Right atrium auricular region (tissue), 2 donors: ENCODE measurements at places on chromosomes 2 and 18. TPM values are rescaled to one million over a fixed set of nuclear protein-coding genes. Genes with fewer than 3 reads are reported as not detected.

The CCBE1 gene
- total RNA-seq = 0.44 TPM

- no peak for DNase-seq
Measured at GRCh38 chr2:171712051-171712450, 24.8 kb downstream of the DYNC1I2 start.

DNA sequence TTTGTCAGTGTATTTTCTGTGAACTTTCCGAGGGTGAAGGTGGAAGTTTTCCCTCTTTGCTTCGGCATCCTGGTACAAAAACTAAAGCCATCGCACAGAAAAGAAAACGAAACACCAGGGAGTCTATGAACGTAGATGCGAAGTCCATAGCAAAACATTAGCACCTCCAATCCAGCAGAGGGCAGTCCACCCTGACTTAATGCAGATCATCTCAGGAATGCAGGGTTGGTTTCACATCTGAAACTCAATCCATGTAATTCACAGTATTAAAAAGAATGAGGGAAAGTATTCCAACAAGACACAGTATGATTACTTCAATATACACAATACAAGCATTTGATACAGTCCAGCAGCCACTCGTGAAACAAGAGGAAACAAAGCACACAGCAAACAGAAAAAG, 70.8 kb downstream of the RTP5 start:
- no peak for DNase-seq

The ANKRD30B gene
- total RNA-seq = not detected

The ASB18 gene
- total RNA-seq = 7.6 TPM

- no peak for DNase-seq
Measured at GRCh38 chr18:6406075-6406909, 8.4 kb downstream of the L3MBTL4 start.

DNA sequence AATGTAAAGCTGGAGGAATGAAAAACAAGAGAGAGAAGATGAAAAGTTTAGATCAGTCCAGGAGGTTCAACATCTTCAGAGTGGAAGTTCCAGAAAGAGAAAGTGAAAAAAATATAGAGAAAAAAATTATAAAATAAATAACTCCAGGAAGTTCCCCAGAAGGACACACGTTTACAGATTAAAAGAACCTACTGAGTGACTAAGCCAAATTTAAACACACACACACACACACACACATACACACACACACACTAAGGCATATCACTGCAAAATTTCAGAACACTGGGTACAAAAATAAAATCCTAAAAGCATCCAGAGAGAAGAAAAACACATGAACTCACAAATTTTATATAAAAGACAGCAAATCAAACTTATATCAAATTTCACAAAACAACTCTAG, 85.9 kb upstream of the PMAIP1 start:
- DNase-seq = no peak

The FBXO15 gene
- total RNA-seq = 0.30 TPM

DNA sequence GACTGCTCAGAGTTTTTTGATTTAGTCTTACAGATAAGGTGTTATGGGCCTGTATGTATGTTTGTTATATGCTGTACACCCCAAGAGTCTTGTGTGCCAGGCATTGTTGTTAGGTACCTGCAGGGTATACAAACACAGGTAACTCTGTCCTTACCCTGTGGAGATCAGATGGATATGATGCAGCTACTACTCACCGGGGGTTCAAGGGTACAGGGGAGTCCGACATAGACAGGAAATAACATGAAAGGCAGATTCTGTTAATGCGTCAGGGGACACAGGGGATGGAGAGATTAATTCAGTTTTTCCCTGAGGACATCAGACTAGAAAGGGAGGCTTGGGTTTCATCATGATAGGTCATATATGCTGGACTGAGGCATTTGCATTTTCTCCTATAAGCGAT, 31.3 kb downstream of the TRAK2 start:
- no peak for DNase-seq

The CHAC2 gene
- total RNA-seq = 4.3 TPM

GRCh38 chr2:27552941-27553340, 29.9 kb upstream of the ZNF512 start:
- DNase-seq = no peak

DNA sequence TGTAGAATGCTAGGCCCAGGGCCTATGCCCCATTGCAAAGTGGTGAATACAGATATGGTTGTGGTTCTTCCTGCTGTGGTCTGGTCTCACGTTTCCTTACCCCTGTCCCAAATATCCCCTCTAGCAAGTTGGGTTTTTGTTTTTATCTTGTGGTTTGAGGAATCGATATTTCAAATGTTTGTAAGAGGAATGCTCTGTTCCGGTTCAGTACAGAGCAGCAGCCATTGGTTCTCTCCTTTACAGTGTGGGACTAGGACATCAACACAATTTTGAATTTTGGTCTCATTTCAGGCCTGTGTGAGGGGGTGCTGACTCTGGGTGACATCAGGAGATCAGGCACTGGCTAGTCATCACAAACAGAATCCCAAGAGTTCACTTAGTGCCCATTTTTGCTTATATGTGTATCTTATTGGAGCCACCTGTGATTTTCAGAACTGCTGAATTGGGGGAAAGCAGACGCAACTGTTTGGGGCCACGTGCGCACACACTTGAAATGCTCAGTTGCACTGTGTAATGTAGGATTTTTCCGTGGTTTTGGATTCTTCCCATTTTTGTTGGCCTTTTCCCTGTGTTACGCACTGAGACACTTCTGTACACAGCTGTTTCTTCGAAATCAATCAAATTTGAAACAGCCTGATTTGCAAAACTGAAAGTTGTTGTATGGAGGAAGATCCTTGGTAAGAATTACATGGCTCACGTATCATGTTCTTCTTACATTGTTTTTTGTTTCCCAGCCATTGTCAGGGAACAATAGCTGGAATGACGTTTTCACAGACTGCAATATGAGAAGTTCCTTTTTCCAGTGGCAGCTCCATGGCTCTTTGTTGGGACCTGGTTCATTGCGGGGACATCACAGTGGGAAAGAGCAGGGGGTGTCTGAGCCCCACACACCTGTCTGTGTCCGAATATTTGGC, 8.6 kb downstream of the SH3BP4 start:
- DNase-seq = no peak

DNA sequence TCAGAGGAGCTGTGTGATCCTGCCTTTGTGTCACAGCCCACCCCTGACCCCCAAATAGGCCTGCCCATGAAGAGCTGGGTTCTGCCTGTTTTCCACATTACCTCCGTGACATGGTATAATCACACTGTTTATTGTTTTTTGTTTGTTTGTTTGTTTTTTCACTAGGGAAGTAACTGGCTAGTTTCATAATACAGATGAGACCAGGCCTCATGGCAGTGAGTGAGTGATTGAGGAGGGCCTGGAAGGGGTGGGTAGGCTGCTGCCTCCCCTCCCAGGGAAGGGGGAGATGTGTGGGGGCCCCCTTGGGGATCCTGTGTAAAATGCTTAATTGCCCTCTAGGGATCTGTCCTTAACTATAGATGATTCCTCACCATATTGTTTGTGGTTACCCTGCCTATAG, 190.5 kb downstream of the LDLRAD4 start:
- no peak for DNase-seq

GRCh38 chr2:15931319-15931890, 8.9 kb upstream of the MYCN start:
- no peak for DNase-seq

DNA sequence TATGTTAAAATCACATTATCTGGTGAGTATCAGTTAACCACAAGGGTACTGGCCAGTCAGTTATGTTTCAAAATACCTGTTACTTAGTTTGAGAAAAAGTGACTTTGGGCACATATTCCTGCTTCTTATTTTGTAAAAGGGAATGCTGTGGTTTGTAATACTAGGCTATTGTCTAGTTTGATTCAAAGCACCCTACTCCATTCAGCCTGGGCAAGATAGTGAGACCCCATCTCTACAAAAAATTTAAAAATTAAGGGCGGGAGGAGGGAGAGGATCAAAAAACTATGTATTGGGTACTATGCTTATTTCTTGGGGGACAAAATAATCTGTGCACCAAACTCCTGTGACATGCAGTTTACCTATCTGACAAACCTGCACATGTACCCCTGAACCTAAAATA, 18.9 kb downstream of the MBD5 start:
- DNase-seq = no peak

- DNase-seq = no peak
Measured at GRCh38 chr2:191180713-191181112, 29.9 kb upstream of the STAT4 start.

DNA sequence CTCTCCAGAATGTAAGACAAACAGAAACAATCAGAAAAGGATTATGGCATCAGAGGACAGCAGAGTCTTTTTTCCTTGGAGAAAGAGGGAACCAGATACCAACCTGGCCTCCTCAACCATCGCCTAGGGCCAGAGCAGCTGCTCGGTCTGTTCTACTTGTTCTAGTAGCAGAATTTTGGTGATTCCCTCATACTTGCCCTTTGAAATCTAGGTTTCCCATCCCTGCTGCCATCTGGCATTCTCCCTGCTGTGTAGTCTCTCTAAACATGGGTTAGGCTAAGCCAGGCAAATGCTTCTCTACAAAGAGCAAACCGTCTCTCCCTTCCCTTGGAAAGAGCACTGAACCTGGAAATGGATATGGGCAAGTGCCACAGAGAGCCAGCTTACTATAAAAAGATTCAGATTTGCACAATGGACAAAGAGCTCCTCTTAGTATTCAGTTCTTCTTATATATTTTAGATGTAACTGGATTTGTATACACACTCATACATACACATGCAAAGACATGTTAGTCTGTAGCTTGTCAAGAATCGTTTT, 208.6 kb upstream of the ST6GAL2 start:
- DNase-seq = no peak

DNA sequence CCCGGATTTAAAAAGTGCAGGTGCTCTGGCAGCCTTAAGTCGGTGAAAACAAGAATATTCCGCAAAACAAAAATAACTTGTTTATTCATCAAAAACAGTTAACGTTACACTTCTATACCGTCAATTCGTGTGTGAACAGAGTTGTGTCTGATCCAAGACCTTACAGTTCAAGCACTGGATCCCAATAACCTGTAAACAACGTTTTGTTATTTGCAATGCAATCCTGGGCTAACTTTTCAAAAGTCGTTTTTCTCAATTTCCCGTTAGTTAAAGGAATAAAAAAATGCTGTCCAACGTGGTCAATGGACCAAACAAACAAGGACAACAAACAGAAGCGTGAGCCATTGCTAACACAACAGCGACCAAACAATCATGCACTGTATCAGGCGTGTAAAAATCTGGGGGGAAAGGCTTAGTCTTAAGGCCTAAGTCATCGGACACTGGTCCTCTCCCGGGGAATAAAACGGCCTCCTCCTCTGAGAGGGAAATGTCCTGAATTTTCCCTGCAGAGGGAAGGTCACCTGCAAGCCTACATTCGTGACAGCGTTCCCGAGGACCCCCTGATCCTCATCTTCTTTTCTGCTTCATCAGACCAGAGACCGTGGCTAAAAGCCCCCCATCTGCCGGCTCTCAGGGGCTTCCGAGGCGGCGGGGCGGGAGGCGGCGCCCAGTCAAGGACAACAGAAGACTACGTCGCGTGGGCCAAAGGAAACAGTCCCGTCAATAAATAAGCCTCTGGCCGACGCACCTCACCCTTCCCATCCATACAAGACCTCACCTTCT, 490 bp downstream of the NDUFS1 start:
- no peak for DNase-seq

DNA sequence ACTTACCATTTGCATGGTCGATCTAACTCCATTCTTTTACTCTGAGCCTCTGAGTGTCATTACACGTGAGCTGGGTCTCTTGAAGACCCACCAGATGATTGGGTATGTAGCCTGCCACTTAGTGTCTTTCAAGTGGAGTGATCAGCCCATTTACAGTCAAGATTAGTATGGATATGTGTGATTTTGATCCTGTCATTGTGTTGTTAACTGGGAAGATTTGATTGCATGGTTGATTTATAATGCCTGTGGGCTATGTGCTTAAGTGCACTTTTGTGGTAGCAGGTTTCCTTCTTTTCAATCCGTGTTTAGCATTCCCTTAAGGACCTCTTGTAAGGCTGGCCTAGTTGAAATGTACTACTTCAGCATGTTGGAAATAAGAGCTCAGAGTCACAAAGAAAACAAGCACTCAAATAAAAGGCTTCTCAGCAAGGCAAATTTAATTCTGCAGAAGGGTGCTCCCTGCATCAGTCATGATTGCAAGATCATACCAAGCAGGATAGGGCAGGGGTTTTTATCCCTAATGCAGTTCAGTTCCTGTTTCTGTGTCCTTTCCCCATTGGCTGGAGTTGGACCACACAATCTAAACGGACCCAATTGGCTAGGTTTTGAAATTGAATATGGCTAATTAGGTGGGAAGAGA, 230.7 kb upstream of the SYT4 start:
- DNase-seq = no peak

- DNase-seq = no peak
Measured at GRCh38 chr2:116669782-116670181, 1144.7 kb upstream of the DDX18 start.

- DNase-seq = no peak
Measured at GRCh38 chr2:58569475-58570185, 328.5 kb upstream of the FANCL start.

The NMS gene
- total RNA-seq = not detected
